Omental fat pad (tissue), 4 donors: ENCODE measurements at places on chromosomes 1 and 21.

DNA sequence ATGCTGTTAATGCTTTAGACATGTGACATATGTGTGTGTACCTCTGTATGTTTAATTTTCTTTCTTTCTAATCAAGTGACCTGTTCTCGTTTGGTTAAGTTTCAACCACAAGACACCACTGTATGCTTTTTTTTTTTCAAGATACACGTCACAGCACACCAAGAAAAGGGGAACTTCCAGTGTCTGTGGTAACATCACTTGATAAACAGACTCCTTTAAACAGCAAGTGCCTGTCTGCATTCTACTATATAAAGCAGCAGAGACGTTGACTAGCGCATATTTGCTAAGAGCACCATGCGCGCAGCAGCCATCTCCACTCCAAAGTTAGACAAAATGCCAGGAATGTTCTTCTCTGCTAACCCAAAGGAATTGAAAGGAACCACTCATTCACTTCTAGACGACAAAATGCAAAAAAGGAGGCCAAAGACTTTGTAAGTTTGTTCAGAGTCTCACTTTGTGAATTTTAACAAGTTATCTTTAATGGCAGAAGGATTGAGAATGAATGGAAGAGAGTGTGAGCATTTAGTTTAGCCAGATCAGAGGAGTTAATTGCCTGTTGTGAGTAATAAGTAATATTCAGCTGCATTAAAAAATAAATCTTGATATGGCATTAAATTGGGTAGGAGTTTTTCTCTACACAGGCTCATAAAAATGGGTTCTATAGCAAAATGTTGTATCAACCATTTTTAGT lies at the start of gene RGS1:
RGS1 (plus strand) TSS at position 275 of the 691 bp plus-strand sequence; CDS start at position 295, 20 bp downstream.
- DNase-seq, result no peak

- DNase-seq, result no peak
These were observed 549.9 kb downstream of the PTPRU start for GRCh38 chr1:29786195-29786594.

- DNase-seq, result no peak
These were observed 278.4 kb upstream of the SNX7 start for GRCh38 chr1:98382986-98383740.

GRCh38 chr1:29698033-29698432 lies 461.7 kb downstream of the PTPRU start:
- no peak for DNase-seq

DNA sequence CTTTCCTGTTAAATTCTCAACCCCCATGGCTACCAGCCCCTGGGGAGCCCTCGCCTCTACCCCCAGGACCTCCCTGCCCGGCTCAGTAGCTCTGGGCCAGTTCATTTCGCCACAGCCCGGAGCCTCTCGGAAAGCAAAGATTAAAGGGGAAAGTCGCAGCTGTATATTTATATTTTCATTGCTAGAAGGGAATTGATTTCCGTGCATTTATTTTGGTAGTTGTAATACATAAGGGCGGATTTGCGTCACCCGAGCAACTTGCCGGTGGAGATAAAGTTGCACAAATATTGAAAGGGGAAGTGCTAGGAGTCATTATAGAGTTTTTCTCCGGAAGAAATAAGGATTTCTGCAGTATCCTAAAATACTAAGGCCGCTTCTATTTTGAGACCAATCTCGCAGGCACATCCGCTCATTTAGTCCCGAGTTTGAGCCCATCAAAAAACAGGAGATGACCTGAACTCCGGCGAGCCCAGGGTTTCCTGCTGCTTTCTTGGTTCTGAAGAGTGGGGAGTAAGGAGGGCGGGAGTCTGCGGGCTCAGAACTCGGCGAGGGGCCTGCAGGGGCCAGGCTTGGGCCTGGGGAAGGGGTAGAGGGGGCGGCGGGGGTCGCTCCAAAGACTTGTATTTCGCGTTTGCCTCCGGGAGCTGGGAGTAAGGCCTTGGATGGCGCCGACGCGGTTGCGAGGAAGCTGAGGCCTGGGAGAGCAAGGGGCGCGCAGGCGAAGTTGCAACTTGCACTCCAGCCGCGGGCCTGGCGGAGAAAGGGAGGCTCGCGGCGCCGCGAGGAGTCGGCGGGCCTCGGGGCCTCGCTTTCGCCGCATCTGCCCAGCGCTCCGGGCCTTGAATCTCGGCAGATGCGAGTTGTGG lies 2.5 kb upstream of the HLX start:
- no peak for DNase-seq

GRCh38 chr1:57262472-57262871 lies 161.4 kb downstream of the DAB1 start:
- DNase-seq, result no peak

GRCh38 chr1:182147136-182147820 lies 85.8 kb upstream of the ZNF648 start:
- no peak for DNase-seq

- no peak for DNase-seq
These were observed 20.7 kb downstream of the HMGCS2 start for GRCh38 chr1:119748040-119748439.
